ENCODE measurements at places on chromosomes 13 and 19.
A peak's percentile ranks its signal among the peaks of the same experiment; 100 is the strongest.

GRCh38 chr19:15640294-15640903, at the start of gene CYP4F3:
Gene CYP4F3 (plus strand): TSS chr19:15640897. CDS start chr19:15641416, 519 bp downstream.
- no peak for DNase-seq

DNA sequence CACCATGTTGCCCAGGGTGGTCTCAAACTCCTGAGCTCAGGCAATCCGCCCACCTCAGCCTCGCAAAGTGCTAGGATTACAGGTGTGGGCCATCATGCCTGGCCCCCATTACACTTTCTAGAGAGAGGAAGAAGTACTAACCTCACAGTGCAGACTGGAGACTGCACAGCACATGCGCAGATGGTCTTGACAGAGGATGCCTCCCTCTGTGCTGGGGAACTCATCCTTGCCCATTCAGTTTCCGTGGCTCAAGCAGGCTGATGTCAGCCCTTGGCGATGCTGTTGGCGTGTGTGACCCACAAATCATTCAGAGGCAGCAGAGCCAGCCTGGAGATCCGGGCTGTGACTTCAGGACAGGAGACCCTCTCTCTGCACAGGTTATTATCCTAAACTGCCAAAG, 14.6 kb upstream of the FFAR2 start:
- no peak for DNase-seq

- DNase-seq: no peak
These were observed 52.9 kb upstream of the ABCC4 start for GRCh38 chr13:95354156-95354555.

DNA sequence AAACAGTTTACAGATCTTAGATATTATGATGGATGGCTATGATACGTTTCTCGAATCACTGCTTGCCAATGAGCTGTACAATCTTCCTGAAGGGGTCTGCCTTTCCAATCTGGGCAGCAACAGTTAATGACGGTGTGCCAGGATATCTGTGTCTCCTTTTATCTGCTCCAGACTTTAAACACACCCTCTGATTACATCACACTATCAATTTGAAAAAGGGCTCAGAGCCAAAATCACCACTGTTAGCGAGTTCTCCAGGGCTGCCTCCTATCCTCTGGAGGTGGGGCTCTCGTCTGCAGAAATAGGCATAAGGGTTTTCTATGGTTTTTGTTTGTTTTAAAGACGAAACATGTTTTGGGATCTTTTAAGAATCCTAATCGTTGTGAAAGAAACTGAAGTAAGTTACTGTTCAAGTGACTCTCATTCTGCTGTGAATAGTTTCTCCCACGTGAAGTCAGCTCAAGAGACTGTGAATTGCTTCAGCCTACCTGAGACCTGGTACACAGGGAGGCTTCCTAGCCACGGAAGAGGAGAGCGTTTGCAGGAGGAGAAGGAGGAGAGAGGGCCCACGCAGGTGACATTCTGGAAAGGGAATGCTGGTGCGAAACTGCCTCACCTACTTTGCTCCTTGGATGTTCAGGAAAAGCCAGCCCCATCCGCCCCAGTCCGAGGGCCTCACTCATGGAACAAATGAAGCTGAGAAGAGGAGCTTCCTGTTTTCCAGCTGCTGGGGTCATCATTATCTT, 15.2 kb upstream of the GJA3 start:
- DNase-seq: no peak

GRCh38 chr13:44903574-44903985, 85.7 kb downstream of the NUFIP1 start:
- peak; percentile 7 for DNase-seq

- no peak for DNase-seq
These were observed 637 bp upstream of the PDS5B start for GRCh38 chr13:32585550-32586079.

- no peak for DNase-seq
These were observed 1.7 kb downstream of the TGFBR3L start for GRCh38 chr19:7916103-7916954.

- no peak for DNase-seq
These were observed 692 bp downstream of the RGS9BP start for GRCh38 chr19:32676186-32676894.

DNA sequence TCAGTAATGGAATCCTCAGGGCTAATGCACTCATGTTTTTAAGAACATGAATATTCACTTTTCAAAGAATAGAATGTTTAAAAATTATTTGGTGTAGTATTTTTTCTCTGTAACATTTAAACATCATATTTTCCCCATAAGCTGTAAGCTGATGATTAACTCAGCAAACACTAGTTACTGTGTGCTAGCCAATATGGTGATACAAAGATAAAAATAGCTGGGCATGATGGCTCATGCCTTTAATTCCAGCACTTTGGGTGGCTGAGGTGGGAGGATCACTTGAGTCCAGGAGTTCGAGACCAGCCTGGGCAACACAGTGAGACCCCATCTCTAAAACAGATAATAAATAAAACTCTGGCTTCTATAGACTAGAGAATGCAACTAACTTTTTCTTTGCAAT, 13.2 kb downstream of the RNF17 start:
- no peak for DNase-seq

GRCh38 chr13:103523858-103524257, 457.6 kb upstream of the SLC10A2 start:
- no peak for DNase-seq

- no peak for DNase-seq
These were observed 521 bp upstream of the ZNF665 start for GRCh38 chr19:53193535-53194222.

DNA sequence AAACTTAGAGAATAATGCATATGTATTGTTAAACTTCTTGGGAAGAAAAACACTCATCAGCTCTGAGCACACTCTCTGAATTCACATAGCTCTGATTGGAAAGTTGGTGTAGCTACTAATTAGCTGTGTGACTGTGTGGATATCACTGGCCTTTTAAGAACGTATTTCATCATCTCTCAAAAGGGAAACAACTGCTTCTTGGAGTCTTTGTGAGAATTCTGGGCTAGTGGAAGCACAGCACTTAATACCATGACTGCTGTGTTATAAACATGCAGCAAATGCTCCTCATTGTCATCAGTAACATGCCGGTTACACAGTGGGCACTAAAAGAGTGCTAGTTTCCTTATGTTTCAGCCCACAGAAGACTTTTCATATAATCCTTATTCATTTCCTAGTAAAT, 220.9 kb upstream of the CSNK1A1L start:
- no peak for DNase-seq

GRCh38 chr19:19335408-19336158, 15.0 kb downstream of the MAU2 start:
- no peak for DNase-seq

Measured in NCI-H446 treated with DMSO at 0.1 percent for 48 hours (cell line).